ENCODE measurements at places on chromosomes 6 and 20. TPM values are rescaled to one million over a fixed set of nuclear protein-coding genes. Genes with fewer than 3 reads are reported as not detected.

DNA sequence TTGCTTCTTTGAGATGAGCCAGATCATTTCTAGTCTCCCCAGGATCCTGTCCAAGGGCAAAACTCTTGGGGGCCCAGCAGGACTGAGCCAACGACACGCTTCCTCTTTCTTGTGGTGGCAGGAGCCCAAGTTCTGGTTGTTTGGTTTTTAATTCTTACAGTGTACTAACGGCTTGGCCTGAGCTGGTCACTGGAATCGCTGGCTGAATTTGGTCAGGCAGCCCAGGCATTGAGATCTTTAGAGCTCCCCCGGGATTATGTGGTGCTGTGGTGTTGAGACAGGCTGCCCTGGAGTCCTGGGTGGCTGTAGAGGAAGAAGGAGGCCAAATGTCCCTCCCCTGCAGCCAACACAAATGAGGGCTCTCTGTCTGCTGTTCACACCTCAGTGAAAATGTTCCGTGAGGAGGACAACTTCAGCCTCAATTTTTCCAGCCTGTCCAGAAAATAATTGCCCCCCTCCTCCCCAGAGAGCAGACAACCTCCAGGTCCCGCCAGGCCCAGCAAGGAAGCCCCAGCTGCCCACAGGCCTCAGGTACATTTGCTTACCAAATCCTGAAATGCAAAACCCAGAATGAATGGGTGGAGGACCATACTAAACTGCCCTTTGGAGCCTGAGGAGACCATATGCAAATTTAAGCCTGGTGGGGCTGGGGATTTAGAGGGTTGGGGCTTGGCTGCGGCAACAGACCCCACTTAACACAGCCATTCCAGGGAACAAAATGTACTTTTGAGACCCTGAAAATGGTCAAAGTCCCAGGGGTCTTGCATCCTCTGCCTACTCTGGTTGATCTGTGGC, 23.6 kb downstream of the BNIP5 start:
- DNase-seq, result no peak

GRCh38 chr20:23332467-23332866, 18.1 kb upstream of the NXT1 start:
- no peak for DNase-seq

DNA sequence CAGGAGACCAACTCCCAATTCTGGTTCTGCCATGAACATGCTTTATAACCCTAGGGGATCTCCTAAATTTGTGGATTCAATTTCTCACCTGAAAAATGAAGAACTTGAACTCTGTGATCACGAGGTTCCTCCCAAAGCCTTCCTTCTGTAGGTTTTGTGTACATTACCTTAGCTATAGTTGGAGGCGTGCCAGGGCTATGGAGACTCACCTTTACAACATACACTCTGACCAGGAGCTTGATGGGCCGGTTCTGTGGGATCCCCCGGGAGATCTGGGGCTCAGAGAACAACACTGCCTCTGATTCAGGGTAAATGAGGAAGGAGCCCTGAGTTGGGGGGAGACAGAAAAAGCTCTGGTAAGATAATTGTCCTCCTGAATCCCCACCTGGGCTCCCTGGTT, 34.1 kb downstream of the ERGIC3 start:
- DNase-seq, result peak; percentile 87

OPRM1 gene
- total RNA-seq, result not detected

GRCh38 chr6:30645989-30646388, 944 bp upstream of the C6orf136 start:
- no peak for DNase-seq

CLIC1 gene
- 943 TPM for total RNA-seq

DNA sequence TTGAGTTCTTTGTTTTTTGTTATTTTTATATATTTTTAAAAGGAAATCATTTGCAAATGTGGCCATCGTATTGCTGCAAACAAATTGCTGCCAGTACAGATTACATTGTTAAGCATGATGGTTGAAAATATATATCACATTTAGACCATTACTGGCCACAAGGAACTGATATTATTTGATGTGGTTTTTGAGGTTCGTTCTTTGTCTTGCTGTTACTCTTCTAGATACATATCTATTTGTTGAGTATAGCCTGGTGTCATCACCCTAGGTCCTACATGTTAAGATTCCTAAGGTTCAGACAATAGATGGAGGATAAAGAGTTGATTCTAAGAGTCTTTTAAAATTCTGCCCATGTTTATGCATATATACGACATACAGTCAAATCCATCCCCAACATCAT, 306.0 kb downstream of the FARS2 start:
- DNase-seq, result no peak

GRCh38 chr6:157689875-157690274, 133.2 kb upstream of the SNX9 start:
- DNase-seq, result no peak

DNA sequence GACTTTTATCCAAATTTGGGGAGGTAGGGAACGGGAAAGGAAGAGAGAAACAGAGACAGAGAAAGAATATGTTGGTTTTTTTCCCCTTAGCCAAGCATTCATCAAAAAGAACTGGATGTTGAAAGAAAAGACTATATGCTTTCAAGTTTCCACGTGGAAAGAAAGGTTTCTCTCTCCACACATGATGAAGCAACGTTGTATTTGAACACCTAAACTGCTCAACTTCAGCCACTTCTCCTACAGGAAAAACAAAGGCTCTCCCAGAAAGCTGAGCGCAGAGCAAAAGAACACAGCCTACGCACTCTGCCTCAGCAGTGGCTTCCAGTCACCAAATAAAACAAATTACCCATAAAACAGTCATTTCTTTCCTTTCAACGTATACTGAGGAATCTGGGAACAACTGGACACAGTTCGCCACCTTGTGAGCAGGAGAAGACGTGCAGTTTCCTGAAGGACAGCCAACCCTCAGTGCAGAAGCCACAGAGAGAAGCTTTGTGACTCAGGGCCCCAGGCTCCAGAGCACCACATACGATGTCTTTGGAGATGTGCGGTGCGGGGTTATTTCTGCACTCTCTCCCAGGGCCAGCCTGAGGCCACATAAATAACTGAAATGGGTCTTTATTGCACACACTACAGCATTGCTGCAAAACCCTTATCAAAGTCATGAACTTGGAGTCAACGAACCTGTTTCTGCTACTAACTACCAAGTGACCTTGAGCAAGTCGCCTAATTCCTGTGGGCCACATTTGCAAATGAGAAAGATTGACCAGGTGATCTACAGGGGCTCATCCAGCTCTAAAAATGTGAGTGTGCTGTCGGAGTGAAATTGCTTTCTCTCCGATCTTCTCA, 10.1 kb downstream of the IL17F start:
- DNase-seq, result peak; percentile 61

DNA sequence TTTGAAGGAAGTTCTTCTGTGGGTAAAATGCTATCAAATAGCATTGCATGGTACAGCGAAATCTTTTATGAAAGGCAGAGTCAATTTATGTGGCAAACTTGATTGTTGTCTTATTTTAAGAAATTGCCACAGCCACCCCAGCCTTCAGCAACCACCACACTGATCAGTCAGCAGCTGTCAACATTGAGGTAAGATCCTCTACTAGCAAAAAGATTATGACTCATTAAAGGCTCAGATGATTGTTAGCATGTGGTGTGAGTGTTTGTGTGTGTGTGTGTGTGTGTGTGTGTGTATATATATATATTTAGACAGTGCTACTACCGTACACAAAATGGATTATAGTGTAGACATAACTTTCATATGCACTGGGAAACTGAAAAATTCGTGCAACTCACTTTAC, 27.8 kb downstream of the LRRN4 start:
- DNase-seq, result no peak

GRCh38 chr20:36441416-36441815, 99.9 kb upstream of the MYL9 start:
- no peak for DNase-seq

- DNase-seq, result peak; percentile 93
Measured at GRCh38 chr6:84764332-84765049, at the start of gene TBX18. TSS of gene TBX18 (minus strand) at chr6:84764598. CDS start at chr6:84764181, 417 bp downstream.

GRCh38 chr20:52619671-52620070, 352.5 kb upstream of the TSHZ2 start:
- no peak for DNase-seq

DNA sequence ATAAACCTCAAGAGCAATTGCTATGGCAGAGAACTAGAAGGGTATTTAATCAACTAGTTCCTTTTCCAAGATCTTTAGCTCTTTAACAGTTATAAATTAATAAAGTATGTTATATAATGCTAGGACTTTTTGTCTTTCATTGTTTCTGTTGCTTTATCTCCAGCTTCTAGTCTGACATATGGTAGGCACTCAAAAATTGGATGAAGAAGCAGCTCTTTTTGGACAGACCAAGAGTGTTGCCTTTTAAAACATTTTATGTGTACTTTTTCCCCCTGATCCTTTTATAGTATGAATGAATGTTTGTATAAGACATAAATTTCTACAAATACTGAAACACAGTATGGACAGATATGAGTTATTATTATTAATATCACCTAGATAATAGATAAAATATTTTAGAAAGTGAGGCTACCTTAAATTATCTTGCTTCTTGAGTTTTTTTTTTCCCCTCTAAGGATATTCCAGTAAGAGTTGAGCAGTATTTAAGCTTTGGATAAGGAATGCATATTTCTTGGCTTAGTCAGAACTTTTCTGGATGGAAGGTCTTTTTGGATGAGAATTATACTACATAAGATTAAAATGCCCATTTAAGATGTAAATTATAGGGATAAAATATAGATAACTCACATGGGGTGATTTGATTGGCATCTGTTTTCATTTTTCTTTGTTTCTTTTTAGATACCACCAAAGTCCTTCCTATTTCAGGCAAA, 16.6 kb downstream of the LAMA2 start:
- DNase-seq, result no peak

GRCh38 chr6:143063631-143064030, 2.9 kb downstream of the AIG1 start:
- DNase-seq, result no peak

DNA sequence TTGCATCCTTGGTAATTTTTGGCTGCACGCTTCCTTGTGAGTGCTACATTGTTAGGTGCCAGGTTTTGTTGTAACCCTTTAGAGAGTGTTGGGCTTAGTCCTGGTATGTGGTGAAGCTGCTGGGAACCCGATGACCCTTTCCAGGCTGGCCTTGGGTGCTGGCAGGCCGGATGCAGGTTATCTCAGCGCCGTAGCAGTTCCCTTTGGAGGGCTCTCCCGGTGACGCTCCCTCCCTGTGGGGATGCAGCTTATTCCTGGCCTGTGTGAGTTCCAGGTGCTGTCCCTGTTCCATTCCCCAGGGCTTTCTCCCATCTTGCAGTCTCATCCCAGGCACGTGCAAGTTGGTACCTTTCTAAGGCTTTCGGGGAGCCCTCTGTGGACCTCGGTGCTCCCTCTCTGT, 13.9 kb upstream of the BHLHE23 start:
- DNase-seq, result no peak

DNA sequence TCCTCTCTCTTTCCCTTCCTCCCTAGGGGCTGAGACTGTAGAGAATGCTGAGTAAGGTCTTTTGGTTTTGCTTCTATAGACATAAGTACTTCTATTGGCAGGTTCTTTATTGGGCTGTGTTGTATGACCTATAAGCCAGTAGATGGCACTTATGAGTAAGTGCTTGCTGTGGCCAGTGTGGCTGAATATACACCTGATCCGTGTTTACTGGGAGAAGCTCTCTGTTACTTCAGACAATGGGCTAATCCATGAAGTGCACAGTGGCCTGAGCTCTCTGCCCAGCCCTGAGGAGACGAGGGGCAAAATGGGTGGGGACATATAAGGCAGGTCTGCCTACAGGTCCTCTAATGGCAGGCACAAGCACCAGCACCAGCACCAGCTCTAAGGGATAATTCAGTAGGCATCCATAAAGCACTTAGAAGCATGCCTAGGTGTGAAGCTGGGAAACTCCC, 610.3 kb downstream of the RNF144B start:
- no peak for DNase-seq

TMEM14C gene
- total RNA-seq, result 53.6 TPM

- no peak for DNase-seq
Measured at GRCh38 chr6:77626426-77626825, 26.4 kb upstream of the MEI4 start.

DNA sequence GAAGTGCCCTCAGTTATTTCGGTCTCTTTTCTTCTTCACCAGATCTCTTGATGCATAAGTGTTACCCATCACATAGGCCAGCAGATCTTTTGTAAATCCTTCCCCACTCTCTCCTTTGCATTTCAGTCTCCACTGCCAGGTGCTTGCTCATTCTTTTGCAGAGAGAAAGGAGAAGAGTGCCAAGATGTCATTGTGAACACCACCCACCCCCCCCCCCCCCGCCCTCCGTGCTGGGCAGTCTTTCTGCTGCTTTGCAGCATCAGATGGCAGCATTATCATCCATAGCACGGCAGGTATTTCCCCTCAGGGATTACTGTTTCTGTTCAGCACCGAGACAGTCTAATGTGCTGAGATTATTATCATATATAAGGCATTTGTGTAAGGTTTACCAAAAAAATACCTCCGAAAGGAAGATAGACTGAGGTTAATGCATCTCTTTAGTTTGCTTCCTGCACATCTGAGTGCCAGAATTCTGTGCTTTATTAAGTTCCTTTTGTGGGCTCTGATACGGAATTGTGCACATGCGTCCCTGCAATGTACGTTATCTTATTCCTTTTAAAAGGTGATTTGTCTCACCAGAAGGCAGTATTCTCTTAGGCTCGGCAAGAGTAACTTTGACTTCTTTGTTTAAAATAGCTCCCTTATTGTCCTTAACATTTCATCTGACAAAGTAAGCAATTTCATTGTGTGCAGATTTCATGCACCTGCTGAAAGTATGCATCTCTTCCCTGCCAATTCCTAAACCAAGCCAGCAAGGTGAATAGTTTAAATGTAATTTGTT, 128.8 kb downstream of the PHACTR1 start:
- DNase-seq, result no peak
